AG08396 (cell line): ENCODE measurements at places on chromosomes 11 and 22.
A peak's percentile ranks its signal among the peaks of the same experiment; 100 is the strongest.

DNA sequence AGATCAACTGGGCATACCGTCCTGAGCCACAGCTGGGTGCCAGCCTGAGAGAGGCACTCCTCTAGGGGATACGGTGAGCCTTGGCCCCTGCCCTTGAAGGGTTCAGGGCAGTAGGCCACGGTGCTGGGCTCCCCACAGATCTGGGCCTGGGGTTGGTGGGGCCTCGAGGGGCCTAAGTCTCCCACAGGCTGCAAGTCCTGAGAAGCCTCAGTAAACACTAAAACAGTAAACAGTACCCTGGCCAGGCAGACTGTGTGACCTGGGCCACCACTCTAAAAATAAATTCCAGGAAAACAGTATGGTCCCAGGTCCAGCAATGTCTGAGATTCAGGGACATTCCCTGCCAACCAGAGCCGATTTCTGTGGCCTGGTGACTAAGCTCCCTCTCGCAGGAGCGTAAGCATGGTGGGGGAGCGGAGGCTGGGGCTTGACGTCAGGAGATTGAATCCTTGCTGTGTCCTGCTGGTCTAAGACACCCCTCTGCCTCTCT, 2.3 kb upstream of the RHOD start:
- DNase-seq = peak; percentile 87

DNA sequence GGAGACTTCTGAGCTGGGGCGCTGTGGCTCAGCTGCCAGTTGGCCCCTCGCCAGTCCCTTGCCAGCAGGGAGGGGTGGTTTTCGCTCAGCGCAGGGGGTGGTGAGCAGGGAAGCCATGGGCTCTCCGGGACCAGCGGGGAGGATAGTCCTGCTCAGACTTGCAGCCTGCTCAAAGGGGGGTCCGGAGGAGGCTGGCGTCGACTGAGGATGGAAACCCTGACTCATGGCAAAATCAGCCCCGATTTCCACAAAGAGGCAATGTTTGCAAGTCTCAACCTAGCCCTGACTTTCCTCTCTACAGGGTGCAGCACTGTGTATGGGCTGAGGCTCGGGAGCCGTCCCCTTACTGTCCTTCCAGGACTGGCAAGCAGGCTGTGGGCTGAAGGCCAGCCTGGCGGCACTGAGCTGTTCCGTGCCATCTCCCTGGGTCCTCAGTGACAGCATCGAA, 35.1 kb downstream of the FBLN1 start:
- peak; percentile 64 for DNase-seq

DNA sequence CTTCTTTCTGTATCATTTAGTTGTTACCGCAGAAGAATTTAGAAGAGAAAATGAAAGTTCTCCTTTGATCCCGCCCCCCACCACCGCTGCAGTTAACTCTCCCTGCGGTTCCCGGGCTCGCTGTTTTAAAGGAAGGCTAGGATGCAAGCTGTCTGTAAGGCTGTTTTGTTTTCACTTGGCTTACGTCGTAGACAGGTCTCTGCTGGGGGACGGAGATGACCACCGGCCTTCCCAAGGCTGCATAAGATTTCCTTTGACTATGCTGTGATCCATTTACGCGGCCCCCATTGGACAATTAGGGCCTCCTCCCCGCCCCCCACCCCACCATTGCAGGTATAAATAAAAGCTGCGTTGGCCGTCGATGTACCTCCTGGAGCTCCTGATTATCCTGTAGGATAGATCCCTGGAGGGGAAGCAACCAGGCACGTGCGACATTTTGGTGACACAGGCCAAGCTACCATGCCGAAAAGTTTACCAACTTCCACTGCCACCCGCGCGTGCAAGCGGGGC, 1.4 kb upstream of the CPT1A start:
- DNase-seq = peak; percentile 70

DNA sequence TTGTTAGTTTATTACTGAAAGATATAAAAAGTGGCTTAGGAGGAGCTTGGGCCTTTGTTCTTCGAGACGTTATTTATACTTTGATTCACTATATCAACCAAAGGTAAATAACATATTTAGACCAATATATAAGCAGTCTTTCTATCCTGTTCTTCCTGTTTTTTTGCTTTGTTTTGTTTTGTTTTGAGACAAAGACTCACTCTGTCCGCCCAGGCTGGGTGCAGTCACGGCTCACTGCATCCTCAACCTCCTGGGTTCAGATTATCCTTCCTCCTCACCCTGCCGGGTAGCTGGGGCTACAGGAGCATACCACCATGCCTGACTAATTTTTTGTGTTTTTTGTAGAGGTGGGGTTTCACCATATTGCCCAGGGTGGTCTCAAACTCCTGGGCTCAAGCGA, 66.8 kb downstream of the ATM start:
- DNase-seq = no peak

GRCh38 chr22:47605441-47605840, 843.0 kb downstream of the TBC1D22A start:
- DNase-seq = no peak

- no peak for DNase-seq
These were observed 148.5 kb upstream of the HSD17B12 start for GRCh38 chr11:43532041-43532440.

- DNase-seq = peak; percentile 3
These were observed 88.5 kb upstream of the FIBIN start for GRCh38 chr11:26905368-26905767.

DNA sequence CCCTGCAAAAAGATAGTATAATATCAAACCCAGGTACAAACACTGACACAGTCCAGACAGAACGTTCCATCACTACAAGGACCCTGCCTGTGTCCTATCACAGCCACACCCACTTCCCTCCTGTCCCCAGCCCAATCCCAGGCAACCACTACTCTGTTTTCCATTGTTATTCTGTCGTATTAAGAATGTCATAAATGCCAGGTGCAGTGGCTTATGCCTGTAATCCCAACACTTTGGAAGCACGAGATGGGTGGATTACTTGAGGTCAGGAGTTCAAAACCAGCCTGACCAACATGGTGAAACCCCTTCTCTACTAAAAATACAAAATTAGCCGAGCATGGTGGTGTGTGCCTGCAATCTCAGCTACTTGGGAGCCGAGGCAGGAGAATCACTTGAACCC, 89.0 kb downstream of the TRMU start:
- DNase-seq = no peak

DNA sequence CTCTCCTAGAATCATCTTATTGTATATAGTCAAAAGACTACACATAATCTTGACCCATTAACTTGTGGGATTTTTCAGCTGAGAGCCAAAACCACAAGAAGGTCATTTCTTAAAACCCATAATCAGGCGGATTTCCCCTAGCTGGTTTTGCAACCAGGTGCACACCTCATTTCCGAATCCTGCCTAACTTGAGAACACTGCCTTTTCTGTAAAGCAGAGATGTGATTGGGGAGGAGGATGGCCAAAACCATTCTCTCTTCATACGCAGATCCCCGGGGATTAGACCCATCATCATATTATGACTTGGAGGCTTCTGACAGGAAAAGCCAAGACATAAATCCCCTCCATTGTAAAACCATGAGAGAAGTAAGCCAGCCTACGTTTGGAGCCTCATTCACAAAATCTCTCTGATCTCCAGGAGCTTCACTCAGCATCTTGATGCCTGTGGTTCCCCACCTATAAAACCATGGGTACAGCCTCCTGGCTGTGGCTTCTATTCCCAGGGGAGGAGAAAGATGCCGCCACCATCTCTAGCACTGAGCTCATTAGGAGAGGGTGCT, 191.3 kb downstream of the KIF18A start:
- DNase-seq = no peak

- peak; percentile 27 for DNase-seq
These were observed 29.1 kb upstream of the PAK1 start for GRCh38 chr11:77503006-77503405.

DNA sequence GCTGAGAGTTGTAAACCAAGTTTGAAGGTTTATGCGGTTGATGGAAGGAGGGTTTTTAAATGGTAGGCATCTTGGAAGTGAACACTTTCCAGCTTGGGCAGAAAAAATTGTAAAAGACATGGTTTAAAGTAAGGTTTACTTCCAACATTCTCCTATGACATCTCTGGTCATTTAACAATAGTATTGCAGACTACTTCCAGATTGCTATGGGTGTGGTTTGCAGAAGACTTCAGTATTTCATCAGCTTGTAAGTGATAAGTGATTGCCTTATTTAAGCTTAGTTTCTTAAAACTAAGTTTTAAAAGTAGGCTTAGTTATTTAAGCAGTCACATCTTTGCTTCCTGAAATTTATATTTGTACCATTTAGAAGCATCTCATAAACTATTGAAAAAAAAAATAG, 7.2 kb upstream of the STT3A start:
- DNase-seq = no peak

DNA sequence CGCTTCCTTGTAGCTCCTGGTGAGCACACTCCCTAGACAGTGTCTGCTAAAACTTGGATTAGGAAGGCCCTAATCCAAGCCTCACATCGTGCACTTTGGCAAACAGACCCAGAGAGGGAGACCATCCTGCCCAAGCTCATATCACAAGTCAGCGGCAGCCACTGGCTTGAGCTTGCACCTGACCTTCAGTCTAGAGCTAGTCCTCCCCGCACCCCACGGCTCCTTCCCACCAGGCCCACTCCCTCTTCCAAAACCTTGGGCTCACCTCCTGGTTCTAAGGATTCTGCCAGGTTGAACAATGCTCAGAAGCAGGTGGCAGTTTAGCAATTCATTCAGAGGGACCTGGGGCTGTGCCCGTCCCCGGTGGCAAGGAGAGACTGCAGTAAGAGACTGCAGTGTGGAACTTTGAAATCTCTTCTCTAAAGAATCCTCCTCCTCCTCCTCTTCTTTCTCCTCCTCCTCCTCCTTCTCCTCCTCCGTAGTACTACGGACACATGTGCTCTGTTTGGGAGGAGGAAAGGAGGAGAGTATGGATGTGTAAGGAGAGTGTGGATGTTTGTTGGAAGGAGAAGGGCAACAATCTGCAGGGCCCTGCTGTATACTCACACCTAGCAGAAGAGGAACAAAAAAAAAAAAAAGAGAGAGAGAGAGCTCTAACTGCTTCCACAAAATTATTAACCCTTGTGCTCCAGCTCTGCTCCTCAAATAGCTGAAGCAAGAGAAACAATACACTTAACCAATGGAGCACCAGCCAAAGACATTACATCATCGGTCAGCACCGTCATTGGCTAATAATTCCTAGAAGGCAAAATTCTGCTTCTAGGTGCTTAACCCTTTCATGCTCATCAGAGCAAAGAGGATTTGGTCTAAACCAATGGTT, 6.0 kb downstream of the SYN3 start:
- DNase-seq = no peak

DNA sequence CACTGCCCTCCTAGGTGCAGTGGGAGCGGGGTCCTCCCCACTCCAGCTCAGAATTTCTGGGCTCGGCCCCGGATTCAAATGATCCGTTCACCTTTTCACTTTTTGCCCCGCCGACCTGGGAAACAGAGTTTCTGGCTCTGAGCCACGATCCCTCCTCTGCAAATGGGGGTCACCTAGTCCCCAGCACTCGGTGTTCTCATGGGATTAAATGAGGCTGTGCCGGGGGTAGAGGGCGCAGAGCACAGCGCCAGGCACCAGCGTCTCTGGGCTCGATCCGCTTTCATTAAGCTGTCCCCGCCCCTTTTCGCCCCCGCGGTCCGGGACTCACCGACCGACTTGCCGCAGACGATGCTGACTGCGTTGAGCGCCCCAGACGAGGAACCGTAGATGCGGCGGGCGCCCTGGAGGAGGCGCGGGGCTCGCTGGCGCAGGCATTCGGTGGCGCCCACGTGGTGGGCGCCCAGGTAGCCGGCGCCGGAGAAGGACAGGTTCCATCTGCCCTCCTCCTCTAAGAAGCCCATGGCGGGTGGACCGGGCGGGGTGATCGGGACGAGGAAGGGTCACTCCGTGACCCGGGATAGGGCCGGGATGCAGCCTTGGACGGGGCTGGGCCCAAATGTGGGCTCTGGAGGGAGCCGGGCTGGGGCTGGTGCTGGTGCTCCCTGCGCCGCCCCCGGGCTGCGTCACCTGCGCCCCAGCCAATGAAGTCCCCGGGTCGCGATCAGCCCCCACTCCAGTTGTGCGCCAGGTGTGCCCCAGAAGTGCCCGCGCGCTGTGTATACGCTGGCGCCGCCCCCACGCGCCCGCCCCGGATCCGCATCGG, at the start of gene PNPLA5:
Gene PNPLA5, minus strand, starts transcription at position 654 of the 823 bp plus-strand sequence. Its CDS starts 133 bp downstream, at position 521.
- DNase-seq = no peak

GRCh38 chr11:63979426-63979825, 5.0 kb downstream of the COX8A start:
- DNase-seq = no peak

GRCh38 chr11:104337273-104337672, 173.3 kb upstream of the PDGFD start:
- DNase-seq = no peak
